ENCODE measurements at places on chromosomes 12 and 14. TPM values are rescaled to one million over a fixed set of nuclear protein-coding genes. Genes with fewer than 3 reads are reported as not detected.
A peak's percentile ranks its signal among the peaks of the same experiment; 100 is the strongest.

The TAS2R14 gene
- 1.8 TPM for total RNA-seq

The CCDC175 gene
- not detected for total RNA-seq

The CBLN3 gene
- 2.8 TPM for total RNA-seq

The TAS2R50 gene
- total RNA-seq: 1.6 TPM

The CD163 gene
- total RNA-seq: 0.27 TPM

The MYF5 gene
- not detected for total RNA-seq

The DBX2 gene
- total RNA-seq: not detected

The RIMBP2 gene
- total RNA-seq: 0.41 TPM

The AQP6 gene
- total RNA-seq: not detected

The HSPB8 gene
- total RNA-seq: not detected

The SLC6A13 gene
- total RNA-seq: 0.61 TPM

The MYF6 gene
- not detected for total RNA-seq

The DHRS2 gene
- total RNA-seq: 0.58 TPM

DNA sequence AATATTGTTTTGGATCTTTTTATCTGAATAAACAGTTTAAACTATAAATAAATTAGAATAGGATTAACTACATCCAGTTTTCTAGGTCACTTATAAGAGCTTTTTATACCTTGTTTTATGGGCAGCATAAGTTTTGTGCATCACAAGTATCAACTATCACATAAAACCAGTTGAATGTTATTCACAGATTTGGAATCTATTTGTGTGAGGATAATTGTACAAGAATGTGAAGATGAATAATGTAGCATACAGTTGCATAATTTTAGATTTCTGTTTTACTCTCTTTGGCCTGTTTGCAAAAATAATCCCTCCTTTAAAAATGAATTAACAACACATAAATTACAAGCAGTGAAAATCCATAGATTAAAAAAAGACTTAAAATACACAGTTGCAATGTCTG lies 88.8 kb downstream of the SCFD1 start:
- no peaks in the 10 kb centered on the region for H3K4me1 ChIP-seq
- no peak for DNase-seq
- H3K27ac ChIP-seq: no peak overlapping the region
- H3K4me3 ChIP-seq: no peak overlapping the region
- H3K36me3 ChIP-seq: no peaks in the 10 kb centered on the region

- H3K27me3 ChIP-seq: no peaks in the 10 kb centered on the region
- H3K27ac ChIP-seq: no peak overlapping the region
- H3K4me3 ChIP-seq: no peak overlapping the region
- no peaks in the 10 kb centered on the region for H3K4me1 ChIP-seq
- H3K36me3 ChIP-seq: no peaks in the 10 kb centered on the region
Measured at GRCh38 chr14:100440758-100441203, 117.6 kb downstream of the SLC25A47 start.

- peak overlapping the region; percentile 74 for H3K27ac ChIP-seq
- peak overlapping the region; percentile 86 for H3K4me3 ChIP-seq
- H3K4me1 ChIP-seq: peaks cover 49% of the 10 kb centered on the region
- H3K27me3 ChIP-seq: no peaks in the 10 kb centered on the region
Measured at GRCh38 chr14:89616852-89617341, 199.9 kb upstream of the FOXN3 start.

DNA sequence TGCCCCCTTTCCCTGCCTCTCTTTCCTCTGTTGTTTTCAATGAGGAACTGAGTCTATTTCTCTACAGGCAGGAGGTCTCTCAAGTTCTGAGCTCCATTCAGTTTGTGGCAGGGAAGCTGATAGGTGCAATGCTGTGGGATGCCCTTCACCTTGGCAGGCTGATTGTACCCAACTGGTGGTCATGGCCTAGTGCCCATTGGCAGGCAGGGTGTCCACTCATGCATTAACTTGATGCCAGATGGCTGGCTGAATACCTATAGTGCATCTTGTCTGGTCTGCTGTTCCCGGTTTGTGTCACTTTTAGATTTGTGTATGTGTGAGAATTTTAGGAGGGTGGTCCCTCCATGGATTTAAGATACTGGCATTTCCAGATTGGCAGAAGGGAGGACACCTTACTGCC lies 20.0 kb upstream of the ITGA5 start:
- no peaks in the 10 kb centered on the region for H3K27me3 ChIP-seq
- no peak for DNase-seq
- H3K36me3 ChIP-seq: no peaks in the 10 kb centered on the region
- H3K4me1 ChIP-seq: 0 out of 2 replicates have a peak, but pooled peaks cover 7% of the 10 kb centered on the region
- H3K27ac ChIP-seq: no peak overlapping the region
- H3K4me3 ChIP-seq: no peak overlapping the region

GRCh38 chr12:16785524-16785923 lies 179.6 kb upstream of the LMO3 start:
- H3K4me1 ChIP-seq: no peaks in the 10 kb centered on the region
- no peak overlapping the region for H3K27ac ChIP-seq
- no peak for DNase-seq
- no peaks in the 10 kb centered on the region for H3K27me3 ChIP-seq

DNA sequence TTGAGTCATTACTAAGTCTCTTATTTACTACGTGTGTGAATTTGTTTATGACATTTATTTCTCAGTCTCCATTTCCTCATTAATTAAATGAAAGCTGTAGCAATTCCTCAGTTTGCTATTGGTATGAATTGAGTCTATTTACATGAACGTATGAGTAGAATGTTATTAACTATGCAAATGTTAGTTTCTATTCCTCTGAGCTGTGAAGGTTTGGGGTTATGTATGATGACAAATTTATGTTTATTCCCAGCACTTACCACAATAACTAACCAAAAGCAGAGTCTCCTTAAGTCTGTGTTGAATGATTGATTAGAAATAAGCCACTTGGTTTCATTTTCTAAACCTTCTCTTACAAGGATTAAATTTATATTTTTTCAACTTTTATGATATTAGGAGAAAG lies 1340.9 kb downstream of the FSCB start:
- H3K4me3 ChIP-seq: no peak overlapping the region
- H3K27ac ChIP-seq: no peak overlapping the region
- no peaks in the 10 kb centered on the region for H3K27me3 ChIP-seq
- H3K4me1 ChIP-seq: no peaks in the 10 kb centered on the region
- H3K36me3 ChIP-seq: no peaks in the 10 kb centered on the region

GRCh38 chr12:119069147-119069642 lies 87.9 kb downstream of the SRRM4 start:
- no peaks in the 10 kb centered on the region for H3K4me1 ChIP-seq
- H3K4me3 ChIP-seq: no peak overlapping the region
- no peak for DNase-seq
- no peaks in the 10 kb centered on the region for H3K36me3 ChIP-seq

DNA sequence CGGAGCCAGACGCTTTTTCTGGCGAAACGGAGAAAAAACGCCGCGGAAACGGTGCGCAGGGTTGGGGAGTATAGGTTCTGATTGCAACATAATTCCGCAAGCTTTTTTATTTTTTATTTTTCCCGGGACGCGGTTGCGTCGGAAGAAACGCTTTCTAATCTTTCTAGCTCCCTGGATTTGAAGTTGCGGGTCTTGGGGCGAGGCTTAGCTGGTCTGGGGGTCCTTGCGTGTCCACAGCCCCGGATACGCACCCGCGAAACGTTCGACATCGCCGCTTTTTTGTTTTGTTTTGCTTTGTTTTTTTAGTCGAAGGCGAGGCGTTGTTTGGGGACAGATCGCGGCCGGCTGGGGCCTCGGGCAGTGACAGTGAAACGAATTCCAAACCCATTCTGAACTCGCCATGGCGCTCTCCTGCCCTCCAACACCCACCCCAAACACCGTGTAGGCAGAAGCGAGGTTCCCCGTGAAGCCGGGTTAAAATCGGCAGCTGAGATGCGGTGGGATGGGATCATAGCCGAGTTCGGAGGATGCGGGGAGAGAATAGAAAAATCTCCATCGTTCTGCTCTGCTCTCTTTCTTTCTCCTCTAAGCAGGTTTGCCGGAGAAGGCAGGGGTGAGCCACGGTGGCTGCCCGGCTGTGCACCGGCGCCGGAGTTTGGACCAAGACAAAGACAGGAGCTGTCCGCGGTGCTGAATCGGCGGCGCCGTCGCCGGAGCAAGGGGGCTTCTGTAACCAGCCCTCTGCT lies 8.1 kb upstream of the LHX5 start:
- no peak overlapping the region for H3K27ac ChIP-seq
- no peak overlapping the region for H3K4me3 ChIP-seq
- DNase-seq: no peak
- H3K27me3 ChIP-seq: peaks cover 20% of the 10 kb centered on the region
- no peaks in the 10 kb centered on the region for H3K36me3 ChIP-seq

GRCh38 chr12:47781479-47782371 lies 8.7 kb downstream of the SLC48A1 start:
- H3K27ac ChIP-seq: no peak overlapping the region
- H3K4me1 ChIP-seq: no peaks in the 10 kb centered on the region
- H3K27me3 ChIP-seq: no peaks in the 10 kb centered on the region
- no peak overlapping the region for H3K4me3 ChIP-seq

DNA sequence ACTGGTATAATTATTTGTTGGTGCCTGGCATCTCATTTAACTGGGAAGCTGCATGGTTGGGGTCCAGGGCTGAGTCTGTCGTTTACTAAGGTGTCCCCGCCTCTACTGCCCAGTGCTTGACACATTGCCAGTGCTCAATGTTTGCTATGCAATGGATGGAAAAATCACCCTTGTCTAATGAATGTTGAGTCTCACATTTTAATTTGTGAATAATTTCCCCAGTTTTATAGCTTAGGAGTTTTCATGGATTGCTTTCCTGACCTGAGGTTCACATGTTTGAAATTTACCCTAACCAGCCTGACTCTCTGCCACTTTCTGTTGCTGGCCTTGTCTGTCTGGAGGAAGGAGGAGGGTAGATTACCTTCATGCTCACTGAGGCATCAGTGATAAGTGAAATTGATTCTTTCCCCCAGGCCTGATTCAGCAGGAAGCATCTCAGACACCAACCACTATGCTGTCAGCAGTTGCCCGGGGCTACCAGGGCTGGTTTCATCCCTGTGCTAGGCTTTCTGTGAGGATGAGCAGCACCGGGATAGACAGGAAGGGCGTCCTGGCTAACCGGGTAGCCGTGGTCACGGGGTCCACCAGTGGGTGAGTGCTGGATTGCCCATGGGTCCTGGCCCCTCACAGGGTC lies 2.4 kb downstream of the DHRS2 start:
- H3K27ac ChIP-seq: no peak overlapping the region
- no peaks in the 10 kb centered on the region for H3K36me3 ChIP-seq
- H3K4me1 ChIP-seq: no peaks in the 10 kb centered on the region
- DNase-seq: no peak
- H3K27me3 ChIP-seq: no peaks in the 10 kb centered on the region

GRCh38 chr12:68750506-68750905 lies 4.5 kb downstream of the SLC35E3 start:
- no peaks in the 10 kb centered on the region for H3K27me3 ChIP-seq
- no peak overlapping the region for H3K4me3 ChIP-seq
- no peak for DNase-seq
- H3K4me1 ChIP-seq: no peaks in the 10 kb centered on the region
- no peak overlapping the region for H3K27ac ChIP-seq

- no peaks in the 10 kb centered on the region for H3K36me3 ChIP-seq
- no peak overlapping the region for H3K4me3 ChIP-seq
- H3K27me3 ChIP-seq: no peaks in the 10 kb centered on the region
- no peaks in the 10 kb centered on the region for H3K4me1 ChIP-seq
- no peak for DNase-seq
Measured at GRCh38 chr14:82549306-82549990, 1015.8 kb upstream of the SEL1L start.

- H3K27ac ChIP-seq: no peak overlapping the region
- no peaks in the 10 kb centered on the region for H3K36me3 ChIP-seq
- H3K27me3 ChIP-seq: no peaks in the 10 kb centered on the region
Measured at GRCh38 chr12:40031965-40032364, 73.9 kb downstream of the SLC2A13 start.

DNA sequence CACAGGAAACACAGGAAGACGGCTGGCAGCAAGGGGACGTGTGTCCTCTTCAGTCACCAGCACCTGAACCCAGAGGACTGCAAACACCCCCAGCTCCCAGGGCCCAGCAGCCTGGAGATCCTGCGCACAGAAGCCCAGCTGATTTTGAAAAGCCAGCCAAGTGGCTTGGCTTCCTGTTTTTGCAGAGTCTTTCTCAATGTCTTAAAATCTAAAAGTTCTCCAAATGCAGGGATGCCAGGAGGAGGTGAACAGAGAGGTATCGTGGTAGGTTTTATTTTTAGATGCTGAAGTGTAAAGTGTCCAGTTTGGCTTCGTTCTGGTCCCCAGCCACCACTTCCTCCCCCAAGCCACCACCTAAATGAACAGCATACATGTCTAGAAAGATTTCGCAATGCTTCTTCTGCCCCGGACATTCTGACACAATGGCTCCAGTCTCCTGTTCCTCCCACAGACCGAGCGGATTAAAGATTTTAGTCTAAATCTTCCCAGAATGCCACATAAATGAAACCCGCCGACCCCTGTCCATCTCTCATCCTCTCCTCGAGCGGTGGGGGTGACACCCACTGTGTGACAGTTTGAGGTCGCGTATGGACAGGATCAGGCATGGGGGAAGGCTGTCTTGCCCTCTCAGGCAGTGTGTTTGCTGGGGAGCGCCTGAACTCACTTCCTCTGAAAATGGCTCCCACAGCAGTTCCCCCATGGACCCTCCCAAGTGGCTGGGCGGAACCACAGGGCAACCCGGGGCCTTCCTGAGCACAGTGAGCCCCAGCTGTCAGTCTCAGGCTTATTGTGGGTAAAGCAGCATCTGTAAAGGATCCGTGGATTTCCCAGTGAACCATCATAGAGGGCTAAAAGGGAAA lies 41.6 kb downstream of the ITPK1 start:
- peak overlapping the region; percentile 81 for H3K27ac ChIP-seq
- H3K4me1 ChIP-seq: peaks cover 33% of the 10 kb centered on the region
- H3K27me3 ChIP-seq: no peaks in the 10 kb centered on the region
- DNase-seq: no peak
- H3K36me3 ChIP-seq: no peaks in the 10 kb centered on the region

DNA sequence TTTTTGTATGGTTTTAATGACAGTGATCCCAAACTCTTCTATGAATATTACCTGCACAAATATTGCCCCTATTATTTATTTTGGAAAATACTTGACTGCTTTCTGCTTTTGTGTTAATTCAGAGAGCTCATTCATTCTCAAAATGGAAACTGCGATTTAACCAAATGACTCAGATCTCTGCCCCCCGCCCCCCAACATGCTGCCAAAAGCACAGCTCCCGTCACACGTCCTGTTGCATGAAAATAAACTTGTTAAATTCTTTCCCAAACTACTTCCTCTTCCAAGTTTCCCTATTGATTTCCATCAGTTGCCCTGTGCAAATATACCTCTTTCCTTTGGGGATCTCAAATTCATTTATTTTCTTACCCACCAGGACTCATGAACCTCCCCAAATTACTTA lies 18.0 kb upstream of the NRDE2 start:
- H3K36me3 ChIP-seq: no peaks in the 10 kb centered on the region
- H3K4me3 ChIP-seq: no peak overlapping the region

- DNase-seq: no peak
- no peaks in the 10 kb centered on the region for H3K27me3 ChIP-seq
- H3K36me3 ChIP-seq: no peaks in the 10 kb centered on the region
- H3K4me3 ChIP-seq: no peak overlapping the region
Measured at GRCh38 chr14:76975051-76975450, 53.5 kb downstream of the IRF2BPL start.

GRCh38 chr12:131042834-131043245 lies 89.1 kb downstream of the ADGRD1 start:
- H3K27ac ChIP-seq: no peak overlapping the region
- no peaks in the 10 kb centered on the region for H3K27me3 ChIP-seq
- H3K4me1 ChIP-seq: no peaks in the 10 kb centered on the region
- no peak for DNase-seq
